Stimulated activated CD8-positive, alpha-beta memory T cell treated with anti-CD3 and anti-CD28 coated beads, Interleukin-12 subunit alpha, Interleukin-12 subunit beta, amount 100 ng/mL, for 1 hour (primary cell): ENCODE measurements at places on chromosomes 16 and 17.

DNA sequence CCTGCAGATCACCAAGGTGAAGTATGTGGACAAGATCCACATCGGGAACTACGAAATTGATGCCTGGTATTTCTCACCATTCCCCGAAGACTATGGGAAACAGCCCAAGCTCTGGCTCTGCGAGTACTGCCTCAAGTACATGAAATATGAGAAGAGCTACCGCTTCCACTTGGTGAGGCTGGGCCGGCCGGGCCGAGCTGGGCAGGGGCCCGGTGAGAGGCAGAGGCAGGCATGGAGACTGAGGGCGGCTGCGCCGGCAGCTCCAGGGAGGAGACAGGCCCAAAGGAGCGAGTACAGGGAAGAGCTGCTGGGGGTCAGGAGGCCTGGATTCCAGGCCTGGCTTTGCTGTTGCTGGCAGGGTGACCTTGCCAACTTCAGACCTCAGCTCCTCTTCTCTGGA, 8.3 kb downstream of the PRSS8 start:
- no peak for DNase-seq

DNA sequence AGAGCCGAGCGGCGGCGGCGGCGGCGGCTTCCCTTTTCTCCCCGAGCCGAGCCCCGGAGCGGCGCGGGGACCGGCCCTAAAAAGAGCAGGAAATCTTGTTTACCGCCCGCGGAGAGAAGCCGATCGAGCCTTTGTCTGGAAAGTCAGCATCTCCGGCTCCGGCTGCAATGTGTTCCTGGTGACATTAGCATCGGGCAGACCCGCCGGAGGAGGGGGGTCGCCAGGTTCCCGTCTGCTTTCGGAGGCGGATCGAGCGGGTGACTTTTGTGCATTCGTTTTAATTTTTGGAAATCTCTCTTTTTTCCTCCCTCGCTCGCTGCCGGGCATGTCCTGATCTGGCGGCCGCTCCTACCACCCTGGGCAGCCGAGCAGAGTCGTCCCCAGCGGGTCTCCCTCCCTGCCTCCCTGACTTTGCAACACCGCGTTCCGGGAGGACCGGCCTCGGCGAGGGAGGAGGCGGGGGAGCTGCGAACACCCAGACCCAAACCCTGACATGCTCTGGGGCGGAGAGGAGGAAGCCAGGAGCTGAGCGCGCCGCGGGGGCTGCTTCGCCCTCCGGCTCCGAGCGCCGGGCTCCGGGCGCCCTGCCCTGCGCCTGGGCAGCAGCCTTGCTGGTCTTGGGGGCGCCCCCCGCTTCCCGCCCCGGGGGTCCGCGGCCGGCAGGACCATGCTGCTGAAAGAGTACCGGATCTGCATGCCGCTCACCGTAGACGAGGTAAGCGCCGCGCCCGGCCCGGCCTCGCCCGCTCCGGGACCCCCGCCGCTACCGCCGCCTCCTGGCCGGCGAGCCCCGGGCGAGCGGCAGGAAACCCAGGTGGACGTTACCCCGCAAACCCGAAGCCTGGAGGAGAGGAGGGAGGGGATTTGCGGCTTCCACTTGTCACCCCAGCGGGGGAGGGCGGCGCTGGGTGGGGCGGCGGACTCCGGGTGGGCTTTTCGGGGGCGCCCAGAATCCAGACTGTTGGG, 690 bp downstream of the PITPNC1 start:
- no peak for DNase-seq

DNA sequence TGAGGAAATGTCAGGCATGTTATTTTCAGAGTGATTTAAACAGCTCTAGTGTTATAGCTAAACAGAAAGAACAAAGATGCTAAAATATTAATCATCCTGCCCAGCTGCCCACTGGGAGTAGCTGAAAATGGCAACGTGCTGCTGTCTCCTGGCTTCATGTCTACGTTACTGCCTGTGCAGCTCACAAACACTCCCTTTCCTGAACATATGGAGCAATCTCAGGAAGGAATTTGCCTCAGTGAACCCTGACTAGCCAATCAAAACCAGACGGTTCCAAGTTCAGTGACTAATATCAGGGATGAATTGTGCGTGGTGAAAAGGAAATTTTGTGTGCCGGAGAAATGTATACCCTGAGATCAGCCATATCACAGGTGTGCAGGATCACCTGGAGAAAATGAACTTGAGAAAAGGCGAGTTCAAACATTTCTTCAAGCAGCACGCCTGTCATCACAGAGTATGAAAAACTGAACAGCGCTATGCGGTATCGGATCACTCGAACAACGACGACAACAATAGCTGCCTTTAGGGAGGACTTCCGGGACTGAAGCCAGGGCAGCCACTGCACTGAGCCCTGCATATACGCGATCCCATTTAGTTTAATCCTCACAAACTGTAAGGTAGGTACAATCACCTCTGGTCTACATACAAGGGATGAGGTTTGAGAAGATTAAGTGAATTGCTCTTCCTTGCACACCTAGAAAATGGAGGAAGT, 110.3 kb downstream of the STX8 start:
- no peak for DNase-seq

GRCh38 chr17:36034127-36034526, 16.4 kb upstream of the CCL23 start:
- no peak for DNase-seq

DNA sequence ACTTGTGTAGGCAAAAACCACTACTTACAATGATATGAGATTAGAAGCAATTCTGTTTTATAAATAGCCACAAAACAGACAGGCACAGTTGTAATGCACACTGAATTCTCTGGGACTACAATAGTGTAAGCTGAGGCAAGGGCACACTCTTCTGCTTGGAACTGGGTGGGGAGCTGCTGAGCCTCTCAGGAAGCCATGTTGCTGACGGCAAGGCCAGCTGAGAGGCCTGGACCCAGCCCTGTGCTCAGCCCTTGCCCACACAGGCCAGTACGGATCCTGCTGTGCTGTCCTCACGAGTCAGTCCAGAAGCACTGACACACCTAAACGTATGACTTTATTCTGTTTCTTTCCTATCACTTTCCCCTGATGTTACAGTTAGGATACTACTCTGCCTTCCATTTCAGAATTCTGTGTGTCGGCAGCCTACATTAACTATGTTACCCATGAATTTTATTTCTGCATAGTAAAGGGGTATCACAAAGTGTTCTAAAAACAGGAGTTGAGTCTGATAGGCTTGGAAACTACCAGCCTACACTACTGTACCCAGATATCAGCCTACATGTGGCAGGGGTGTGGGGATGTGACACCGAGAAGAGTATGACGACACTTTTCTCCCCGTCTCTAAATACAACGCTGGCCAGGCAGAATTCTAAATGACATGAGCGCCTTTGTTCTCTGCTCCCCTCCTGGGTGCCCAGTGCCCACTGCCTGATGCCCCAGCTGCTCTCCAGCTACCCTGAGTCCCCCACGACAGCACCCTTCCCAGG, 41.1 kb upstream of the FAAP100 start:
- DNase-seq = no peak

DNA sequence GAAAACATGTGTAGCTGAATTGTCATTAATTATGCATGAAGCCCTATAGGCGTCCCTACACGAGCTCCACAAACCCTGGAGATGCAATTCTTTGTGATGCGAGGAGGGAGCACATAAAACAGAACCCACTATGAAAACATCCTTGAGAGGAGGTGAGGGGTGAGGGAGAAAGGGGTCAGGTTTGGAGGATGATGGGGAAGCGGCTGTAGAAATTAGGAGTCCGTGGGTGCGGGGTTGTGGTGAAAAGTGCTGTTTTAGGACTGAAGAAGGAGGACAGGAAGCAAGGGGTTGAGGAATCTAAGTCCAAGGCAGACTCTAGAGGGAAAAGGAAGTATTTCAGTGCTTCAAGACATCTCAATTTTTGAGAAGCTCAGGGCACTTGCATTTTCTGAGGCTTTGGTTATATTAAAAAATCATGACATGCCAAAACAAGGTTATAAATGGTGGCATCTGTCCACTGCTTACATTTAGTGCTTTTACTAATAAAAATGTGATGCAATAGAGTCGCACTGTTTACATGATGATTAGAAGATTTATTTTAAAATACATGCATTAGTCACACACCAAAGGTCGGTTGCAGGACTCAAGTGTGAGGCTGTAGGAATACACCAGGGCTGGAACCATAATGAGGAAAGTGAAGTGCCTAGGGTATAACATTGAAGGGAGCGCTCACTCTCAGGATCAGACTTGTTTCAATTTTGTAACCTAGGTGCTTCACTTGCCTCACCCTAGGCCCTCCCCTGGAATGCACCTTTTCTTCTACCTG, 379.5 kb downstream of the HS3ST4 start:
- DNase-seq = no peak

DNA sequence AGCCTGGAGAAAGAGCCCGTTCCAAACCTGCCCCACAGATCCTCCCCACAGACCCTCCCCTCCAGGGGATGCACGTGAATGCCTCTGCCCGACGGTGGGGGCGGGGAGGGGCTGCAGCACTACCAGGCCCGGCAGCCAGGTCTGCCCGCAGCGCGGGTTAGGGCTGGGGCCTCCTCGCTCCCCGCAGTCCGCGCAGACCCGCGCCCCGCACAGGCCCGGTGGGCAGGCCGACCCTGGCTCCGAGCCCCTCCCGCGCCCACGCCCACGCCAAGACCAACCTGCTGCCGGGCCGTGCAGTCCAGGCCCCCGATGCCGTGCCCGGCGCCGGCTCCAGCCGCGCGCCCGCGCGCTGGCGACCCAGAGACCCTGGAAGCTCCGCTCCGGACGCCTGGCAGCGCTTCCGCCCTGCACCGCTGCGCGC, at the start of gene RPUSD1:
Gene RPUSD1 (minus strand): TSS at position 404 of the 421 bp plus-strand sequence. CDS start 644 bp downstream, outside the sequence.
- no peak for DNase-seq

DNA sequence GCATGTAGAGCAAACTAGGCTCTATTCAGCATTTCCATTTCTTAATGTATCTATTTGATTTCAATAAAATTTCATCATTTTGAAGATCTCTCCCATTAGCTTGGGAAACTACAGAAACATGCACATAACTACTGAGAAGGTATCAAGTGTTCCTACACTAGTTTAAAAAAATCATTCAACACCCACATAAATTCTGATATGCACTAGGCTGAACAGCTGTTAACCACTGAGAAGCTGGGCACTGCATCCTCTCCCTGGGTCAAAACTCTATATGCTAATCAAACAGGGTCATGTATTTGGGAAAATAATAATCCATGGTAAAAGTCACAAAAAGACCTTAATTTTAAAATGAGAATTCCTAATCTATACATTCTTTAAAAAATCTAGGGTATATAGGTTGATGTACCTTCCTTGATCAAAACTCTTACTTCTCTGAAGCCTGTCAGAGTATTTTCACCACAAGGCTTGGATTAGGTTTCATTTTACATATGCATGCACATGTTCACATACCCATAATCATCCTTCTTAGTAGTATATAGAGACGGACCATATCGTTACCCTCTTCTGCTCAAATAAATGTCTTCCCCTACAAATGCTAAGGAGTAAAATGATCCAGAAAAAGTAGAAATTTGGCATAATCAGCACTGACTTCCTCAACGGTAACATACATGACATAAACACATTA, 57.2 kb downstream of the KANSL1 start:
- DNase-seq = no peak

DNA sequence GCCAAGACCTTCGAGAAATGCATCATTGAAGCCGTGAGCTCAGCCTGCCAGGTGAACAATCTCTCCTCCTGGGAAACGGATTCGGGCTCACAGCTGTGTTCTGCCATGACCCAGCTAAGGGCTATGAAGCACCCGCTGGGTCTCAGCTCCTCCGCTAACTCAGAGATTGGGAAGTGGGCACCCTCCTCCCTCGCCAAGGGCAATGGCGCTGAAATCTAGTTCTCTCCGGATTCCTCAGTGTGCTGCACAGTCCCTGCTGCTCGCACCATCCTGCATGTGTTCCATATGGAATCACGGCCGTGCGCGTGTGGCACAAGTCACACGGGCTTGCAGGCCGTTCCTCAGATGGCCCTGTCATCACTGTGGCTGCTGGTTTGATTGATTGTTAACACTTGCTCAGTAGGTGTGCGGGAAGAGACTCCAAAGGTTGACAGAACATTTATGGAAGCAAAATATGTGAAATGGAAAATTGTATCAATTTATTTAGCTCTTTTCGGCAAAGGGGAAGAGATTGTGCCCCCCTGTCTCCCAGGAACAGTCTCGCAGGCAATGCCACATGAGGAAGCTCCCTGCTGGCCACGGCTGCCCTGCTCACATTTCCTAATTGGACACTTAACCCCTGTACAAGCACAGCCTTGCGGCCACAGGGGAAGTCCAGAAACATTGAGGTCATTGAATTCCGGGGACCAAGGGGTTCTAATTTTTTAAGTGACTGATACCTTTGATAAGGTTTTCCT, 58.8 kb downstream of the RNF213 start:
- no peak for DNase-seq

GRCh38 chr17:17189559-17189958, 16.6 kb downstream of the PLD6 start:
- DNase-seq = no peak

DNA sequence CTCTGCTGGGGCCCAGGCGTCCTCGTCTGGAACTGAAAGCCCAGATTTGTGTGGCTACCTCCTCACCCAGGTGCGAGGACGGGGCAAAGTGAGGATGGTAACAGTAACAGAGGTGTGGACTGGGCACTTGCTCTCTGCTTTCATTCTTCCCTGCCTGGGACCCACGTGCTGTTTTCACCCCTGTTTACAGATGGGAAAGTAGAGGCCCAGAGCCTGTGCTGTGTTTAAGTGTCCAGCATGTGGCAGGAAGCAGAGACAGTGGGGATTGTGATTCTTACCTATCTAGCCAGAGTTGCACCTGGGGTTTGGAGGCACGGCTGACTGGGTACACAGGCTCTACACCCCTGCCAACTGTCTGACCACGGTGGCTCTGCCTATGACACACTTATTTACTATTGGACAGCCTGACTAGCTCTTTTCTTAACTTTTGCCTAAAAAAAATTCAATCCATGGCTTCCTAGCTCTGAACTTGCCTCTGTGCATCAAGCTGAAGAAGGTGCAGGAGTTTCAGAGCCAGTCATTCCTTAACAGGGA, 155.4 kb downstream of the CLEC16A start:
- DNase-seq = no peak

GRCh38 chr17:80750263-80750662, 205.6 kb downstream of the RPTOR start:
- no peak for DNase-seq

GRCh38 chr16:17925761-17926160, 410.8 kb downstream of the NPIPA8 start:
- DNase-seq = no peak

GRCh38 chr17:80795754-80796153, 195.9 kb upstream of the CHMP6 start:
- no peak for DNase-seq

- no peak for DNase-seq
These were observed 17.1 kb upstream of the MARCHF10 start for GRCh38 chr17:62825182-62825581.

DNA sequence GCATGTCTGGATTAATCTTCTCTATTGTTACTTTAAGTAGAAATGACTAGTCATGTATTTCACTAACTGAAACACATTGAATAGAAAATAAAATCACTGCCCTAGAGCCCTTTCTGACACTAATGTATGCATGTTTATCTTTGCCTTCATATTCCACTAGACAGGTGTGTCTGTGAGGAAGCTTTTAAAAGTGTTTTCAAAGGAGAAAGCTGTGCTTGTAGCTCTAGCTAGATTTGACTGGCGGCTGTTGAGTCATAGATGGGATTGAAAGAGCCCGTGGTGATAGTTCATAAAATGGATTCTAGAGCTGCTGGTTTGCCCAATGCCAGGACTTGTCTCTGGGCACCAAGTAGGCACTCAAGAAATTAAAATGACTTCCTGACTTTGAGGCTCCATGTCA, 189.0 kb upstream of the PIRT start:
- no peak for DNase-seq
